ENCODE measurements at places on chromosomes 11 and 22.

DNA sequence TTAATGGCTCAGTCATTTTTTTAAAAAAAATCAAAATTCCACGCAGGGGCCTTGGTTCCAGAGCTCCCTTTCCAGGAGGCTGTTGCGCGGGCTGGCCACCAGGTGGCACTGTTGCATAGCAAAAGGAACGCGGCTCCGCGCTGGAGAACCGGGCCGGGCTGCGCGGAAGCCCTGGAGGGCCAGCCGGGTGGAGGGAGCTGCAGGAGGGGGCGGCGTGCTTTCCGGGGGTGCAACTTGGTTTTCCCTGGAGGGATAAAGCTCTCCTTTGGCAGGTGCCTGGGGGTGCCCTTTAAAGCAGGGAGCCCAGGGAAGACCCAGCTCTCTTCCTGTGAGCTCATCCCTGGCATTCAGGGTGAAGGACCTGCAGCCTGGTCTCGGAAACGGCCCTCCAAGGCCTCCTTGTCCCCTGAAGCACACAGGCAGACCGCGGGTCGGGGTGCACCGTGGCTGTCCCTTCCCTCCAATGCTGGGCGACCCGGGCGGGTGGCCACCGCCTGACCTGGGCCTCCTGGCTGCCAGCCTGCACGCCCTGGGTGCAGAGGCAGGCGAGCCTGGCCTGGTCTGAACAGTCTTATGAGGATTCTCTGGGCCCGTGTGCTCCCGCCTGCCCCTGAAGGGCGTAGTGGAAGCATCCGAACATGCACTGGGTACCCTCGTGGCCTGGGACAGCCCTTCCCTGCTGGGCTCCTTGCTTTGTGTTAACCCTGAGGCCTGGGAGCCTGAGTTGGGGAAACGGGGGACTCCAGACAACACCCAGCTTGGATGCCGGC lies 23.4 kb downstream of the KRTAP5-5 start:
- peak; percentile 59 for DNase-seq

DNA sequence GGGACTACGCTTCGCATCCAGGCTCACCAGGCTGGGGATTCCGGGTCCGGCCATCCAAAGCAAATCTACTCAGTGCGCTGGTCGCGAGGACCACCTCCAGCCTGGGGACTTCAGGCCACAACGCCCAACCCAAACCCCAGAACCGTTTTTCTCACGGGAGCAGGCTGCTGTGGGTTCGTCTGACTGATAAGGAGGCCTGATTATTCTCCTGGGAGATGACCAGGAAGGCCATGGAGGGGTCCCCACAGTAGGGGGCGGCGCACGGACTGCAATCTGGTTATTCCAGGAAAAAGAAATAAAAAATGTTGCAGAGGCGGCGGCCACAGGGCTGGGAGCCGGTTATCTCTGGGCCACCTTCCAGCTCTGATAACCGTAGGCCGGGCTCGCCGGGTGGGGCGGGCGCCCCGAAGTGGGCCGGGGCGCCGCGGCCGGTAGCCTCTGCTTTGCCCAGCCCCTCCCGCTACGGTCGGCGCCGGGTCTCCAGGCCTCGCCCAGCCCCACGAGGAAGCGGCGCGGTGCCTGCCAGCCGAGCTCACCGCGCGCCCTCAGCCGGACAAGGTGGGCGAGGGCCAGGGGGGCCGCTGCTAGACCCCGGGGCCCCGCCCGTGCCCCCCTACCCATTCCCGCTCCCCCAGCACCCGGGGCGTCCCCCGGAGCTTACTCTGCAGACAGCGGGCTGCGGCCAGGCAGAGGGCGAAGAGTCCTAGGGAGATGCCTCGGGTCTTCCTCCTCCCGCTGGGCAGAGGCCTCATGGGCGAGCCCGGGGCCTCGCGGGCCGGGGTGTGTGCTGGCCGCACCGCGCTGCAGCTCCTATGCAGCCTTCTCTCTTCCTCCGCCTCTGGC lies 446 bp downstream of the VSTM5 start:
- DNase-seq, result no peak

- no peak for DNase-seq
These were observed 945.3 kb downstream of the LRRC4C start for GRCh38 chr11:40514124-40514523.

DNA sequence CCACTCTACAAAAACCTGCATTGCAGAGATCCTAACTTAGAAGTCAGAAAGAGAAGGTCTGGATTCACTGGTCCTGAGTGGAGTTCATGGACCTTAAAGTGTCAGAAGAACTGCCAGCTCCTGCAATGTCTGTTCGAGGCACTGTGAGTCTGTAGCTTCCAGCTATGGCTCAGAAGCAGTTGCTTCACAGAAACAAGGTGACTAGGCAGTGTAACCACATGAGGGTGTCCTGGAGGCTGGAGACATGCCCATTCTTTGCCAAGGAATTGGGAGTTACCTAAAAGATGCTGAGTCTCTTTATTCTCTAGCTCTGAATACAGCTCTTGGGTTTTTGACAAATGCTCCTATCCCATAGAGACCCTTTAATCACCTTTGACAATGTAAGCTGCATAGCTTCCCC lies 130.5 kb downstream of the SPON1 start:
- DNase-seq, result no peak

DNA sequence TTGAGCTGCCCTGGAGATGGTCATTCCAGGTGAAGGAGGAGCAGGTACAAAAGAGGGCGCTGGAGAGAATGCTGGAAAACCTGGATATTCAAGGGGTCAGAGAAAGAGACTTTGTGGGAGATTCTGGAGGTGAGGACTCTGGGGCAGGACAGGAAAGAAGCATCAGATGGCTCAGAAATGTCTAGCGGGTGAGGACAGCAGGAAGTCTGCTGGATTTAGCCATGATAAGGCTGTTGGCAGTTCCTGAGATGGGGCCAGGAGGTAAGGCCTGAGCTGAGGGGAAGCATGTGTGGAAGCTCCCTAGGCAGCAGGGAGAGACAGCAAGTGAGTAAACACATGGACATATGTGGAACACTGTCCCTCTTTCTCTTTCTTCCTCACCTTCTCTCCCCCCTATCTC lies 1.5 kb downstream of the UPB1 start:
- DNase-seq, result no peak

- no peak for DNase-seq
These were observed 2.1 kb downstream of the RCE1 start for GRCh38 chr11:66845143-66845875.

GRCh38 chr11:117851106-117851505 lies 25.4 kb downstream of the FXYD6 start:
- no peak for DNase-seq

GRCh38 chr11:119340335-119341221 lies at the start of gene C1QTNF5:
Gene C1QTNF5, minus strand, starts transcription at chr11:119340883. Its CDS starts 486 bp downstream, at chr11:119340397.
- DNase-seq, result no peak

DNA sequence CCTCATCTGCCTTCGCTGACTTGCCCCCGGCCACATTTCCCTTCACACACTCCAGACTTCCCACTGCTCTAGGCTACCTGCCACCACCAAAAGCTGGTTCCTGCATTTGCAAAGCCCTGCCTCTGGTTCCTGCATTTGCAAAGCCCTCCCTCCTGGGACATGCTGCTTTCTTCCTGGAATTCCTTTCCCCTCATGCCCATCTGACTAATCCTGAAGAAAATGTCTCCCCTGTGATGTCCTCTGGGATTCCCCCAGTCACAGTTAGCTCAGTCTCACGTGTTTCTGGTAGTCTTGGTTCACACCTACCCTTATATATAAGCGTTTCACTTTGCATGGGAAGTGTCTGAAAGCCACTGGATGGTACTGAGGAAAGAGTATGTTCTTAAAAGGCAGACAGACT lies 206.9 kb downstream of the DBX1 start:
- DNase-seq, result no peak

DNA sequence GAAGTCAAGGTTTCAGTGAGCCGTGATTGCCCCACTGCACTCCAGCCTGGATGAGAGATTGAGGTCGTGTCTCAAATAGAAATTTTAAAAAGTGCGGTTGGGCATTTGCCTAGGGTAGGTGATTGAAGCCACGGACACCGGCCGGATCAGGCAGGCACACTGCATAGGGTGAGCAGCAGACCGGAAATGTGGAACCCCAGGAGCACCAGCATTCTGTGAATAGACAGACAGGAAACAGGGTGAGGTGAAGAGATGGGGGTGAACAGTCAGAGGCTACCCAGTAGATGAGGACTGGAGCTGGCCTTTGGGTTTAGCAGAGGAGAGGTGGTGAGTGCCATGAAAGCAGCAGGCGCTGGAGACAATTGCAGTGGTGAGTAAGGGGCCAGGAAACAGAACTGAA lies 43.5 kb downstream of the PPFIA1 start:
- no peak for DNase-seq

- DNase-seq, result no peak
These were observed 1245.7 kb downstream of the BRD1 start for GRCh38 chr22:48581796-48582469.

DNA sequence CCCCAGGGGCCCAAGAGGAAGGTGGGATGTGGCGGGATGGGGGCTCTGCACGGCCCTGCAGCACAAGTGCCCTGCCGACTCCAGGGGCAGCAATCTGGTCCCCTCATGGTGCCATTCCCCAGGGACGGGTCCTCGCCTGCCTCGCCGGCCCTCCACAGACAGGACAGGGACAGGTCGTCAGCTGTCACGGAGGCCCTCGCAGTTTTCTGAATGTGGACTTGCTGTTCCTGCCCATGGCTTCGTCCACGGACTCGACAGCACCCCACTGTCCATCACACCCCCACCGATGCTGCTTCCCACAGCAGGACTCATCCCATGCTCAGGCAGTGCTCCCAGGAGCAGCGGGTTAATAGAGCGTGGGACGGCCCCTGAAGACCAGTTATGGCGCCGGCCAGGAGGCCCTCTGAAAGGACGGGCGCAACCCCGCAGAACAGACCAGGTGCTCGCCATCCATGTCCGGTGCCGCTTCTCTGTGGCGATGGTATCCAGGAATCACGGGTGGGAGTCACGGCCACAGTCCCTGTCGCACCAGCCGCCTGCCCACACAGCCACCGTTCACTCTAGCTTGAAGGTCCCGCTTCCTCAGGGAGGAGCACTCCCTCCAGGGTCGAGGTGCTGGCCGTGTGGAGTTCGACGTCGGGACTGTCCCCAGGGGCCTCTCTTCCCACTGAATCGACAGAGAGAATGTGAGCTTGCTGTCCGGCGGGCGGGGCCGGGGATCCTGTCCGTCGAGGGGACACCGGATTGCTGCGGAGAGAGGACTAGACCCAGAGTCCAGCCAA lies 18.5 kb upstream of the MUC2 start:
- no peak for DNase-seq

DNA sequence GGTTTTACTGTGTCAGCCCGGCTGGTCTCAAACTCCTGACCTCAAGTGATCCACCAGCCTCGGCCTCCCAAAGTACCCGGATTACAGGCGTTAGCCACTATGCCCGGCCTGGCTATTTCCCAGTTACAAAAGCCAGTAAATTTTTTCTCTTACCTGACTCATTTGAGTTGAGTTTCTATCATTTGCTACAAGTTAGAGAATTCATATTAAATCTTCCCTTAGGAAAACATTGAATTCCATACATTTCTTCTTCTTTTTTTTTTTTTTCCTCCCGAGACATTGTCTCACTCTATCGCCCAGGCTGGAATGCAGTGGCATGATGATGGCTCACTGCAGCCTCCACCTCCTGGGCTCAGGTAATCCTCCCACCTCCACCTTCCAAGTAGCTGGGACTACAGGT lies 26.0 kb downstream of the CHEK2 start:
- DNase-seq, result no peak

DNA sequence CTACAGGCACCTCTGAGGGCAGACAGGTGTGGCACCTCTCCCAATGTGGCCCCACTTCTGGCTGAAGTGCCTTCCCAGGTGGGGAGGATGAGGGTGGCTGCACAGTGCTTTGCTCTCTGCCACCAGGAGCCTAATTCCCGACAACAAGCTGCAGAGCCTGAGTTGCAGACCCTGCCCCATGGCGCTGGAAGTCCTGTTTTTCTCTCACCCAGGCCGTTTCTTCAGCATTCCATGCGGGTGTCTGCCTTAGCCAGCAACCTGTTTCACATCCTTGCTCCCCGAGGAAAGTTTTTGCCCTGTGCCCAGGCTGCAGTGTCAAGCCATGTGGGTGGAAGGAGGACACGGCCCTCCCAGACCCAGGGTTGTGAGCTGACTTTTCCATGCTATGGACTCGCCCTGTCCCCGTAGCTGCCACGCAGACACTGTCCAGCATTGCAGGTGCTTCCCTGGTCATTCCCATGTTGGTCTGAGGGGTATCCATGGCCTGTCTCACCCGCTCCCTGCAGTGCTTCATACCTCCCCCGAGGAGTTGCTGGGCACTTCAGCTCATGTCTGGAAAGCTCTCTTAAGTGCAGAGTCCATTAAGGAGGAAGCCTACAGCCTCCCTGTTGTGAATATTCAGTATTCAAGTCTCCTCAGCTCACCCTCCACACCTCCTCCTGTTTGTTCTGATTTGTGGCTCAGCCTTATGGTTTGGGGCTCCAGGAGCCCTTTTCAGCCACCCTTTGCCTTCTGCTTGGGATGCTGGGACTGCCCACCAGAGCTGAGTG lies 2.9 kb downstream of the DAGLA start:
- DNase-seq, result no peak

DNA sequence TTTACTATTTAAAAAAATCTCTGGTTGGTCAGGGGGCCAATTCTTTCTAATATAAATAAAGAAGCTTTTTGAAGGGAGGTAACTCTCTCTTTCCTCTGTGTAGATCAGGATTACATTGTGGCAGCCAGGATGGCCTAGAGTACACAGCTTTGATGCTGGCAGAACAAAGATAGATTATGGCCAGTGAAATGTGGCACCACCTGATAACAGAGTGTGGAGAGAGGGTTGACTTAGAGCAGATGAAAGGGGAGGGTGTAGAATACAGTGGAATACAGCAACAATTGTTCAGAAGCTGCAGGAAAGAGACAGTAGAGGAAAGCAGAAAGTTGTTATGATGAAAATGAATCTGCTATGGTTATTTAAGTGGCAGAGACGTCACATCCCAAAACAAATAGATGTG lies 99.0 kb downstream of the FAR1 start:
- DNase-seq, result no peak

- DNase-seq, result no peak
These were observed 356 bp upstream of the TTC12 start for GRCh38 chr11:113314065-113314388.

DNA sequence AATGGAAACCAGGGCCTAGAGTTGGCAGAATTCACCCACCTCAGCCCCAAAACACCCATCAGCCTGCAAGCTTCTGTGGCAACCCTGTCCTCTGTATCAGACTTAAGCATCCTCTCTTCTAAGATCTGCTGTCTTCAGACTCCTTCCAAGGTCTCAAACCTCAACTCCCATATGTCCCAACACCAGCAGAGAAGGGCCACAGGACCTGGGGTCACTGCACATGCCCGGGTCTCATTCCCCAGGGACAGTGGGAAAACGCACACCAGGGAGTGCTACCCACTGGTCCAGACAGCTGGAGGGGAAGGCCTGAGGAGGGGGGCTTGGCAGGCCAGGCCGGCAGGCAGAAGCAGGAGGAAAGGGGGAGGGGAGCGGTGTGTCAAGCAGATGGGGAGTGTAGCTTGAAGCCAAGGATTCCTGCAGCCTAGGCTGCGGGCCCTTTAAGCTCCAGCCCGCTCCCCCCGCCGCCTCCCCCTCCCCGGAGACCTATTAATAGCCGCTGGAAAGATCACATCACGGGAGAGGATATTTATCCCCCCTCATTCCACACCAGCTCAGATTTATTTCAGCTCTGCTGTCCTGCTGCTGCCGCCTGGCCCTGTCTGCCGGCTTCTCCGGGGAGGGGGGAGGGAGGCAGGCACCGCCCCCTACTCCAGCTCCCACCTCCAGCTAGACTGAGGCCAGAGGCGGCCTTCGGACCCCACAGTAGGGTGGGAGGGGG lies 16.7 kb downstream of the BCL9L start:
- DNase-seq, result no peak

Data from stimulated activated CD4-positive, alpha-beta T cell treated with anti-CD3 and anti-CD28 coated beads, Interleukin-2, amount 100 ng/mL, for 4 hours (primary cell).